Activated CD8-positive, alpha-beta T cell treated with anti-CD3 and anti-CD28 coated beads for 36 hours (primary cell): ENCODE measurements at places on chromosomes 5 and 9. TPM values are rescaled to one million over a fixed set of nuclear protein-coding genes. Genes with fewer than 3 reads are reported as not detected.

DNA sequence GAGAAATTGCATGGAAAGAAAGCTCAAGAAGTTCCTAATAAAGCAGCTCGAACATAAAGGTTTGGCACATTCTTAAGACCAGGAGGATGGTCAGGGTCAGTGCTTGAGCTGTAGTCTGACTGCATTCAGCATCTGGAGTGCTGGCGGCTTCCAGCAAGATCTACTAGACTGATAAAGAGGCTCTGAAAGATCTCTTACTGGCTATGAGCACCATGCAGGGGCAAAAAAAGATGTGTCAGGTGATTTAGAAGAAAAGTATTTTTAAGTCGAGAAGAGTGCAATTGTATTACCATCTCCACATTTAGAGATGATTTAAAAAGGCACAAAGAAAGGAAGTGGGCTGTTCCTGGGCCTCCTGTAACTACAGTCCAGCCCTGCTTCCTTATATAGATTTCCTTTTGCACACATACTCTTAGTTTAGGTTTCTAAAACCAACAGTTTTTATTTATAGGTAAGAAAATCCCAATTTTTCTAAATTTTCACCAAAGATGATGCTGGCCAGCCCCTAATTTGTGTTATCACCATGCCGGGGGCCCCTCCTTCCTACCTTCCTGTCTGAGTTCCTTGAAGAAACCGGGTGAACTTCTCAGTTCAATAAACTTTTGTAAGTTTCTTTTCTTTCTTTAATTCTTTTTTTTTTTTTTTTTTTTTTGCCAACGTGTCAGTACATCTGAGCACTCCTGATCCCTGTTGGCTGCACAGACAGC, 65.9 kb upstream of the PLPP1 start:
- H3K36me3 ChIP-seq, result no peaks in the 10 kb centered on the region
- H3K4me1 ChIP-seq, result peaks cover 41% of the 10 kb centered on the region
- DNase-seq, result peak; percentile 41
- H3K27me3 ChIP-seq, result no peaks in the 10 kb centered on the region

GRCh38 chr5:35919191-35919590, 19.2 kb downstream of the CAPSL start:
- peaks cover 19% of the 10 kb centered on the region for H3K36me3 ChIP-seq
- DNase-seq, result peak; percentile 51
- H3K27ac ChIP-seq, result peak overlapping the region; percentile 79
- H3K27me3 ChIP-seq, result no peaks in the 10 kb centered on the region
- H3K4me1 ChIP-seq, result peaks cover 44% of the 10 kb centered on the region

- no peaks in the 10 kb centered on the region for H3K36me3 ChIP-seq
- no peak overlapping the region for H3K4me3 ChIP-seq
- H3K4me1 ChIP-seq, result peaks cover 6% of the 10 kb centered on the region
- DNase-seq, result no peak
Observed at GRCh38 chr9:68546596-68547390, 6.1 kb upstream of the TMEM252 start.

DNA sequence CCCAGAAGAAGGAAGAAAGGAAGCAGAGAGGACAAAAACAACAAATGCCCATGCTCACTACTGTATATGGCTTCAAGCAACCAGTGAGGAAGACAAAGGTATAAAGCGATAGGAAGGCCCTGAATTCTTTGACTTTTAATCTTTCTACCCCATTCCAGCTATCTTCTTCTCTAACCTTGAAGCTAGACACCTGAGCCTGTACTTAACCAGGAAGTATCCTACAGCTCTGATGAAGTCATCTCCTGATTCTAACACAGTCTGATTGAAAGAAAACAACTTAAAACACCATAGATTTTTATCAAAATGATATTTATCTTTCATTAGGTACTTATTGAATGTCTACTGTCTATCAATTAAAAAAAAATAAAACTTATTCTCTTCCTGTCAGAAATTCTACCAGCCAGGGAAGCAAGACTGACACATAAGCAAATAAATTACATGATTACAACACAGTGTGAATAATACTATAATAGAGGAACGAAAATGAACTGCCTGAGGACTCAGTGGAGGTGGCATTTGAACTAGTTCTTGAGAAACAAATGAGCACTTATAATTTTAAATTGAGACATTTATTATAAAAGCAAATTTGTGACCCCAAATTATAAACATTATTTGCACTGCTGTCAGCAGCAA, 123.3 kb upstream of the ELL2 start:
- H3K27me3 ChIP-seq, result peaks cover 9% of the 10 kb centered on the region
- no peaks in the 10 kb centered on the region for H3K36me3 ChIP-seq
- H3K4me1 ChIP-seq, result peaks cover 27% of the 10 kb centered on the region
- H3K4me3 ChIP-seq, result no peak overlapping the region
- DNase-seq, result no peak
- no peak overlapping the region for H3K27ac ChIP-seq

PCAT7 gene
- total RNA-seq, result not detected

PDZD2 gene
- not detected for total RNA-seq
